ENCODE measurements at places on chromosomes 5 and 9.

GRCh38 chr9:120348951-120349429, 231.0 kb downstream of the CDK5RAP2 start:
- peak; percentile 19 for DNase-seq

GRCh38 chr9:82054264-82055015, 65.9 kb downstream of the SPATA31D1 start:
- DNase-seq = no peak

DNA sequence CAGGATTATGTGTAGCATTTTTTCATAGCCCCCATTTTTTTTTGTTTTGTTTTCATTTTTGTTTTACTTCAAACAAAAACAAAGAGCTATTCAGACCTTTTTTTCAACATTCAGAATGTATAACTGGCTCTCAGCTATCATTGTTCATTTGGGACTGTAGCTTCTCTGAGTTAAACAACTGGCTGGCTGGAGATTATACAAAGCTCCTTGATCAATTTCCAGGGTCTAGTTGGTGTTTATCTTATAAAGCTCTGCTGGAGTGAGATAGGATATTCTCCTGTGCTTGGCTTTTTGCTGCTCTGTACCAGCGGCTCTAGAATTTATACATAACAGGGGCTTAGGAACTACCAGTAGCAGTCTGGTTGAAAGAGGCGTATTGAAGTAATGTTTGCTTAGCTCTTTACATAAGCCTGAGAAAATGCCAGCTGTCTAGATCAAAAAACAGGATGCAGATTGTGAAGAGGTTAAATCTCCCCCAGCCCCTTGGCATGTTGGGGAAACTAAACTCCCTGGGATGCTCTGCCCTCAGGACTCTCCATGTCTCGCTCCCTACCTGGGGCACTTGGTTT, 15.2 kb downstream of the GARNL3 start:
- DNase-seq = no peak

- no peak for DNase-seq
Measured at GRCh38 chr5:32865475-32865874, 154.4 kb downstream of the NPR3 start.

- DNase-seq = no peak
Measured at GRCh38 chr5:150318613-150319483, 16.1 kb upstream of the ARSI start.

- no peak for DNase-seq
Measured at GRCh38 chr5:129077433-129078075, 17.0 kb upstream of the ISOC1 start.

GRCh38 chr5:159911349-159911748, 4.9 kb upstream of the ADRA1B start:
- no peak for DNase-seq

- no peak for DNase-seq
Measured at GRCh38 chr9:96187151-96187555, 114.8 kb downstream of the HSD17B3 start.

- DNase-seq = no peak
Measured at GRCh38 chr5:90803876-90804275, 245.3 kb downstream of the ADGRV1 start.

- DNase-seq = no peak
Measured at GRCh38 chr5:37495210-37495609, 116.1 kb downstream of the WDR70 start.

DNA sequence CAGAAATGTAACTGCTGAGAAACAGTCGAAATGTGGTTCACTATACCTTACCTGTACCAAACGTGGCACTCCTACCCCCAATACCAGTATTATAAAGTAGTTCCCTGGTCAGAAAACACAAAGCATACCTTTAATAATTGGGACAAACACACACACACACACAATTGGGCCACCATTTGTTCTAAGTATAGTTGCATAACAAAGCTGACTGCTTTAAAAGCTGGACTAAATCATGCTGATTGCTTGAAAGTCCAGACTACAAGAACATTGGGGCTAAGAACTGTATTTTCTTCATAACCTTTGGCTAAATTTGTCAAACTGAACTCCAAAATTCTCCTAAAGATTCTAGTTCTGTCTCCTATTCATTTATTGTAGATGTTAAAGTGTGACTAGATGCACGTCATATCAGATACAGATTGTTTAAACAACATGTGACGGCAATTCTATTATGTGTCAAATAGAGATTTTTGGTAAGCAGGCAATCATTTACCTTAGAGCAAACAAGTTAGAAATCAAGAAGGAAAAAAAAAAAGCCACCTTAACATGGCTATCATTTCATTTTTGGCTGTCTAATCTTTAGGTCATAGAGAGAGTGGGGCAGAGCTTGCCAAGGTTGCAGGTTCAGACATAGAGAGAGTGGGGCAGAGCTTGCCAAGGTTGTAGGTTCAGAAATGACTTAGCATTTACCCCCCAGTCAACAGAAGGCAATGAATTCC, 265.1 kb downstream of the ARL15 start:
- DNase-seq = no peak

DNA sequence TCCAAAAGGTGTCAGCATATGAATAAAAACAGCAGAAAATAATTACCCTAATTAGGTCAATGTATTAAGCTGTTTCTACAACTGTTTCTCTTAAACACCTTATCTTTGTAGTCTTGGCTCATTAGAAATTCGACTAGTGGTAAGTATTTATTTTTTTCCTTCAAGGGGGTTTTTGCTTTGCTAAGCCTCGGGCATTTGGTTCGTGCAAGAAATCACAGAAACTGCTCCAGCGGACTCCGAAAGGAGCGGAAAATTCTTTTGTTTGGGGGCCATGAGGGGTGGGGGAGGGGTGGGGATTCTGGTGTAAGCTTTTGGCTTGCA, 757 bp downstream of the ZBED3 start:
- DNase-seq = no peak

DNA sequence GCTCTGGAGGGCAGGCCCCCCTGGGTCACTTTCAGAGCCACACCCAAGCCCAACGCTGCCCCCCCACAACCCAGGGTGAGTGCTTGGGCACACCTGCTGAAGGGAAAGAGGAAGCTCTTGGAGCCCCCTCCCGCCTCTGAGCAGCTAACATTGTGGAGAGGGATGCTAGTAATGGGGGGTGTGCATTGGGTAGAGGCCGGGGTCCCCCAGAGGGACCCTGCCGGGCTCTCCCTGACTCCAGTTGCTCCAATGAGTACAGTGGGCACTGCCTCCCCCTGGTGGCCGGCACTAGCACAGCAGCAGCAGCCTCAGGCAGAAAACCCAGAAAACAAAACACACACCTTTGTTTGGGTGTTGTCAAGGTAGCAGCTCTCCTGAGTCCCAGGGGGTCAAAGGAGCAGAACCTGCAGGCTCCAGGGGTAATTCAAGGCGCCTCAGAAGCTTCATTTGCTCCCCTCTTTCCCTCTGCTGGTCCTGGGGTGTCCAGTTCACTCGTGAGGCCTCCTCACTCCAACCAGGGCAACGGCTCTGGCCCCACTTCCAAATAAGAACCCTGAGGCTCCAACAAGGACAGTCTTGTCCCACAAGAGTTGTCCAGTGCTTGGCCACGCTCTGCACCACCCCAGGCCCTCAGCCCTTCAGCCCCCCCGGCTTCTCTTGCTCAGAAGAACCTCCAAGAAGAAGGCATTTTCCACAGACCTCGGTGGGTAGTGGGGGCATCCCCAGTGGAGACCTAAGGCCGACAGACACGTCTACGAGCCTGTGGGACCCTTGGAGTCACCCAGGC, 16.1 kb downstream of the GBGT1 start:
- peak; percentile 88 for DNase-seq

DNA sequence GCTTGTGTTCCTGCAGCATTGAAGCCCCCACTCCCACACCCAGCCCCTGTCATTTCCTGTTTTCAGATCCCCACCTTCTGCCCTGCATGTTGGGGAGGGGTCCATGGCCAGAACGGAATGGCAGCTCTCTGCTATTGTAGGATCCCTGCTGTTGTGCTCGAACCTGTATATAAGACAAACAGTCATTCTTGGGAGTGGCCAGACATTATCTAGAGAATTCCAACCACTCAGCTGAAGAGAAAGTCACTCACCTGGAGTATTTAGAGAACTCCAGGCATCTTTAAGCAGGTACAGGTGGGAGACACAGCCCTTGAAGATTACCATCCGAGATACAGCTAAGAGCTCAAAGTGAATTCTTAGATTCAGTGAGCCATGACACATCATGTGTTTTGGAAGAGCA, 96.1 kb downstream of the C9orf152 start:
- DNase-seq = no peak
